ENCODE measurements at places on chromosomes 11 and 22.

DNA sequence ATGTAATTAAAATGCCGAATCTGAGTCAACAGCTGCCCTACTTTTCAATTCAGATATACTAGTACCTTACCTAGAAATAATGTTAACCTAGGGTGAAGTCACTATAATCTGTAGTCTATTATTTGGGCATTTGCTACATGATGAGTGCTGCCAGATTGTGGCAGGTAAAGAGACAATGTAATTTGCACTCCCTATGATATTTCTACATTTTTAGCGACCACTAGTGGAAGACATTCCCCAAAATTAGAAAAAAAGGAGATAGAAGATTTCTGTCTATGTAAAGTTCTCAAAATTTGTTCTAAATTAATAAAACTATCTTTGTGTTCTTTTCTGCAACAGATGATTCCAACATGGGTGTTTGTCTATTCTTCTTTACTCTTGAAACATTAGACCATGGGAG lies 14.1 kb downstream of the MS4A1 start:
- DNase-seq: no peak

DNA sequence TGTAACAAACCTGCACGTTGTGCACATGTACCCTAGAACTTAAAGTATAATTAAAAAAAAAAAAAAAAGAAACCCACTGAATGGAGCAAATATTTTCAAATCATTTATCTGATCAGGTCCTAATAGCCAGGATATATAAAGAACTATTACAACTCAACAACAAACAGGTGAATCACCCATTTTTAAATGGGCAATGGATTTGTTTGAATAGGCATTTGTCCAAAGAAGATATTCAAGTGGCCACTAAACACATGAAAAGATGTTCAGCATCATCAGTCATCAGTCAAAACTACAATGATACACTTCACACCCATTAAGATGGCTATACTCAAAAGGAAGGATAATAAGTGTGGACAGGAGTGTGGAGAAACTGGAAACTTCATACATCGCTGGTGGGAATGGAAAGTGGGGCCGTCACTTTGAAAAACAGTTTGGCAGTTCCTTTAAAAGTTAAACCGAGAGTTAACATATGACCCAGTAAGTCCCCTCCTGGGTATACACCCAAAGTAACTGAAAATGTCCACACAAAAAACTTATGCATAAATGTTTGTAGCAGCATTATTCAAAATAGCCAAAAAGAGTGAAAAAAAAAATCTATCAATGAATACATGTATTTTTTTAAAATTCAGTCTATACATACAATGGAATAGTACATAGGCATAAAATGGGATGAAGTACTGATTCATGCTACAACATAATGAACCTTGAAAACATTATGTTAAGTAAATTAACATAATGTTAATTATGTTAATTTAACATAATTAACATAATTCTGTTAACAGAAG lies 53.1 kb downstream of the ARRB1 start:
- DNase-seq: no peak

DNA sequence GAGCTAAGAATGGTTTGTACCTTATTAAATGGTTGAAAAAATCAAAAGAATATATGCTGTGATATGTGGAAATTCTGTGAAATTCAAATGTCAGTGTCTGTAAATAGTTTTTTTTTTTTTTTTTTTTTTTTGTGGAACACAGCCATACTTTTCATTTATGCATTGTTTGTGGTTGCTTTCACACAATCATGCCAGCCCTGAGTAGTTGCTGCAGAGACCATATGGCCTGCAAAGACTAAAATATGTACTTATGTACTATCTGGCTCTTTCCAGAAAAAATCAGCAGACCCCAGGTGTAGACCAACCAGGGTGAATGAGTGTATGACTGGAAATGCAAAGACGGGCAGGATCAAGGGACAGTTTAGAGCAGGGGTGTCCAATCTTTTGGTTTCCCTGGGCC lies 98.3 kb downstream of the PTPRJ start:
- no peak for DNase-seq

DNA sequence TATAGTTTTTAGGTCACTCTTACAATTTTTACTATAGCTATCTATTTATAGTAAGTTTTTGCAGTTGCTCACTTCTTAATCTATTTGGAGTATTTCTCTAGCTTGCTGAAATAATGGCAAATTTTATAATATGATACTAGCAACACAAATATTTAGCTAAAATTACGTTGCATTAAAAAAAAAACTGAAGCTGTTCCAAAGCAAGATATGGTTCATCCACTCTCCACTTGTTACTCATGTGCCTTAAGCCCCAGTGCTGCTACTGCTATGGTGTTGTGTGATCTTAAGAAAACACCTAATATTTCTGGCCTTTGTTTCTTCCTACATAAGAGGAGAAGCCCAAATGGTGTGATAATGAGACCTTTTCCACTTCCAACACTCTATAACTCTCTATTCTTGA lies 479 bp downstream of the MMP3 start:
- no peak for DNase-seq

DNA sequence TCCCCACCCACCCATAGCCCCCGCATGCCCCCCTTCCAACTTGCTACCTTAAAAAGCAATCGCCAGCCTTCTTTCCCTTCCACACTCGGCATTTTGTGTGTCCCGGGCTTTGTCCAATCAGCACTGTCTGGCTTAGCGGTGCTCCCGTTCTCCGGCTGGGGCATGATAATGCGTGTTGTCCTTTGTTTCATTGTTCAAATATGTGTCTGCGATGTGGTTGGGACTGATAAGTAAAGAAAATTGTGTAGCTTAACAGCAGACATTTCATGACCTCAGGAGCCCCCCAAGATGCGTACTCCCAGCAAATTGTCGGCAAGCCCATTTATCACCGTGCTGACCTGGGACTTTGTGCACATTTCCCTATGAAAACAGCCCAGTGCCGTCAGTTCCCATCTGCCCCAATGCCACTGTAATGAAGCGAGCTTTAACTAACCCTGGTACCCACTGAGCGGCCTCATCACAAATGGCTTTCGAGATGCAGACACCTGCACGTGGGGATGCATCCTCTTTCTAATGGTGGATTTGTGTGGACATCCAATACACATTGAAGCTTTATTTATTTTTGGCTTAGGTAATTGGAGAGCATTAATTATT lies 167.0 kb upstream of the E2F8 start:
- no peak for DNase-seq

GRCh38 chr22:31625661-31626426 lies 36.2 kb downstream of the PISD start:
- no peak for DNase-seq

- DNase-seq: no peak
These were observed 58.5 kb downstream of the SMCO4 start for GRCh38 chr11:93484716-93485115.

DNA sequence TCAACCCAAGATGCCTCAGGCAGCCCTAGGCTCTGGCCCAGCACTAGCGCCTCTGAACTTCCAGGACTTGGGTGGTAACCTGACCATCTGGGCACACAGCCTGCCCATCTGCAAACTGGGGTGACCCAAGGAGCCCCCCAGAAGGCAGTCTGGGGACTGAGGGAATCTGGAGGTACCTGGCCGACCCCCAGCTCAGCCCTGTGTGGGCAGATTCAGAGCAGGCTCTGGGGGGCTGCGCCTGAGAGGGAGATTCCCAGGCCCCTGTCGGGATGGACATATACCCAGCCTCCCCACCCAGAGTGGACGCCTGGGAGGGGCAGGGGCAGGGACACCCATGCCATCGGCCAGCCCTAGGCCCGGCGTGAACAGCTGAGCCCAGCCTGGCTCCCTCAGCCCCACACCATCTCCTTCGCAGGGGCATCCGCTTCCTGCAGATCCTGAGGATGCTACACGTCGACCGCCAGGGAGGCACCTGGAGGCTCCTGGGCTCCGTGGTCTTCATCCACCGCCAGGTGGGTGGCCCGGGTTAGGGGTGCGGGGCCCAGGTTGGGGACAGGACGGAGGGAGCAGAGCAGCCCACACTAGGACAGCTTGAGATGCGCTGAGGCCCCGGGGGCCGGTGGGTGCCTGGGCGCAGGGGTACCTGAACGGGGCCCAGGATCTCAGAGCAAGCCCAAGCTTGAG lies 126.9 kb downstream of the KCNQ1 start:
- DNase-seq: no peak

Measured in GM19239 (cell line).